ENCODE measurements at places on chromosomes 2 and 18. TPM values are rescaled to one million over a fixed set of nuclear protein-coding genes. Genes with fewer than 3 reads are reported as not detected.

The PROKR1 gene
- total RNA-seq, result not detected

The MEP1B gene
- total RNA-seq, result not detected

The NT5DC4 gene
- total RNA-seq, result not detected

DNA sequence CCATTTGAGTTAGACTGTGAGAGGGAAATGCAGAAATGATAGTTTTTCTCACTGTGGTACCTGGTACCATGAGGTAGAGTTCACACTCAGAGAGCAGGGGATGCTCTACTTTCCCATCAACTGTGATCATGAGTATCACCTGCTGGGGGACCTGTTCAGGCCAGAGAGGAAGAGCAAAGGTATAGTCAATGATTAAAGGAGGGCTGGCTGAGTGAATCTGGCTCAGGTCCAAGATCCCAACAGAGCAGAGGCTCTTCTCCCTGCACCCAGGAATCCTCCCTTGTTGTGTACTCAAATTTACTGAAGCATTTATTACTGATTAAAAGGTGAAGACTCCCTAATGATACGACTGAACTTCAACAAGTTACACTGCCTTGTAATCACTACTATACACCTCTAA lies 104.6 kb upstream of the CHRNA1 start:
- H3K4me1 ChIP-seq, result no peaks in the 10 kb centered on the region
- H3K27ac ChIP-seq, result no peak overlapping the region
- H3K4me3 ChIP-seq, result no peak overlapping the region
- H3K27me3 ChIP-seq, result no peaks in the 10 kb centered on the region
- H3K36me3 ChIP-seq, result peaks cover 2% of the 10 kb centered on the region

DNA sequence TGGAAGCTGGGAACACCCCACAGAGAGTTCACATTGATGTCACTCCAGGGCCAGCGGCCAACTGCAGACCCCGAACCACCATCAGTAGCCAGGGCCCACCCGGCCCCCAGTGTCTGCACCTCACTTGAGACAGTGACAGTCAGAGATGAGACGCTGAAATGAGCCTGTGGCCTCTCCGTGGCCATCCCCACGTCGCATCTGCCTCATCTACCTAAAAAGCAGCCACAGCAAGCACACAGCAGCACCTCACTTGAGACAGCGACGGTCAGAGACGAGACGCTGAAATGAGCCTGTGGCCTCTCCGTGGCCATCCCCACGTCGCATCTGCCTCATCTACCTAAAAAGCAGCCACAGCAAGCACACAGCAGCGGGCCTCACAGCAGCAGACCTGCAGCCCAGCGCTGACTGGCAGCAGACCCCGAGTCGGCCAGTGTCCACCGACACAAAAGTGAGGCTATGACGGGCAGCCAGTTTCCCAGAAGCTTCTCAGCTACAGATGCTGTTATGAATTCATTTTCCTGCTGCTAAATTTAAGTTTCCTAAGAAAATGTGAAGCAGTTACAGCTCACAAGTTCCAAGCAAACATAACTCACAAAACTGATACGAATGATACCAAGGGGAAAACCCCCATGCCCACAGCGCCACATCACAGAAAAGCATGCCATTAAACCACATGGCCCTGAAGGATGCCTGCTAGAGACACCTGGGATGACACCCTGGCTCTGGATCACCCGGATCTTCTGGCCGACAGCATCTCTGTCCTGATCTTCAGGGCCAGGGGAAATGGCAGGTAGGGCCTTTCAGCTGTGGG lies 27.7 kb downstream of the SNORC start:
- no peak overlapping the region for H3K4me3 ChIP-seq
- H3K27me3 ChIP-seq, result no peaks in the 10 kb centered on the region
- H3K36me3 ChIP-seq, result no peaks in the 10 kb centered on the region
- DNase-seq, result no peak
- H3K4me1 ChIP-seq, result peaks cover 15% of the 10 kb centered on the region

DNA sequence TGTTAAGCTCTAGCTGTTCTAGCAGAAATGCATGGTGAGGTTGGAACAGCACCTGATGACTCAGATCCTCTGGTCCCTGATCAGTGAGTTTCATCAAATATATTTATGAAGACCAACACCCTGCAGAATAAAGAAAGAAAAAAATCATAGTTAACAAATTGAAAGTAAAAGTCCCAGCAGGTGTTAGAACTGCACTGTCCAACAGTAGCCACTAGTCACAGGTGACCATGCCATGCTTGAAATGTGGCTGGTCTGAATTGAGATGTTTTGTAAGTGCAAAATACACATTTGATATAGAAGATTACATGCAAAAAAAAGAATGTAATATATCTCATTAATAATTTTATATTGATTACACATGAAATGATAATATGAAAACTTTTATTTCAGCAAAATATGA lies 1010.7 kb upstream of the ZEB2 start:
- no peaks in the 10 kb centered on the region for H3K27me3 ChIP-seq
- H3K36me3 ChIP-seq, result no peaks in the 10 kb centered on the region
- H3K4me1 ChIP-seq, result no peaks in the 10 kb centered on the region

DNA sequence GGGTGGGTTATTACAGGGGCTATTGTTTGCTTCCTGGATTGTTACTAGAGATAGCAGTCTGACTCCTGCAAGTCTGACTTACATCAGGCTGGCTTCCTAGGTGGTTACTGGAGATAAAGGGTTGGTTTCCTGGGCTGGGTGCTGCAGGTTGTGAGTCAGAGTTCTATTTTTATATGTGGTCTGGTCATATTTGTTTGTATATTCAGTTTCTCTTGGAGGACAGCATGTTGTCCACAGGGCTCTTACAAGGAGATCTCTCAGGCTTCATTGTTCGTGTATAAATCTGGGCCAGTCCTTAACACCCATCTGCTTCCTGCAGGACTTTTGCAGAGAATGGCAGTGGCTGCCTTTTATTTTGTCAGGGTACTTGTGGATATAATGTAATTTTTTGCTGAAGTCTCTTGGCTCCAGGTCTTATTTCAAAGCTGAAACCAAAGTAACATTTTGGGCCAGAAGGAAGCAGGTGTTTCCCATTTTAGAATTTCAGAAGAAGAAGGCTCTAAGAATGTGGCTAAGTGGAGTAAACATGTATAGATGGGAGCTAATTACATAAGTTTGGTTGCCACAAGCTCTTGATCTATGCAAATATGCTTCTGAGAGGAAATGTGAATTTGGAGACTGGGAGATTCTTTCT lies 65.9 kb upstream of the SLC16A14 start:
- H3K4me1 ChIP-seq, result peaks cover 13% of the 10 kb centered on the region
- no peak overlapping the region for H3K27ac ChIP-seq
- no peaks in the 10 kb centered on the region for H3K36me3 ChIP-seq
- no peaks in the 10 kb centered on the region for H3K27me3 ChIP-seq
- DNase-seq, result peak; percentile 71
- no peak overlapping the region for H3K4me3 ChIP-seq

GRCh38 chr18:76139844-76140243 lies 355.2 kb downstream of the ZNF516 start:
- no peaks in the 10 kb centered on the region for H3K4me1 ChIP-seq
- no peaks in the 10 kb centered on the region for H3K27me3 ChIP-seq
- no peak overlapping the region for H3K4me3 ChIP-seq
- no peak for DNase-seq
- H3K36me3 ChIP-seq, result no peaks in the 10 kb centered on the region

DNA sequence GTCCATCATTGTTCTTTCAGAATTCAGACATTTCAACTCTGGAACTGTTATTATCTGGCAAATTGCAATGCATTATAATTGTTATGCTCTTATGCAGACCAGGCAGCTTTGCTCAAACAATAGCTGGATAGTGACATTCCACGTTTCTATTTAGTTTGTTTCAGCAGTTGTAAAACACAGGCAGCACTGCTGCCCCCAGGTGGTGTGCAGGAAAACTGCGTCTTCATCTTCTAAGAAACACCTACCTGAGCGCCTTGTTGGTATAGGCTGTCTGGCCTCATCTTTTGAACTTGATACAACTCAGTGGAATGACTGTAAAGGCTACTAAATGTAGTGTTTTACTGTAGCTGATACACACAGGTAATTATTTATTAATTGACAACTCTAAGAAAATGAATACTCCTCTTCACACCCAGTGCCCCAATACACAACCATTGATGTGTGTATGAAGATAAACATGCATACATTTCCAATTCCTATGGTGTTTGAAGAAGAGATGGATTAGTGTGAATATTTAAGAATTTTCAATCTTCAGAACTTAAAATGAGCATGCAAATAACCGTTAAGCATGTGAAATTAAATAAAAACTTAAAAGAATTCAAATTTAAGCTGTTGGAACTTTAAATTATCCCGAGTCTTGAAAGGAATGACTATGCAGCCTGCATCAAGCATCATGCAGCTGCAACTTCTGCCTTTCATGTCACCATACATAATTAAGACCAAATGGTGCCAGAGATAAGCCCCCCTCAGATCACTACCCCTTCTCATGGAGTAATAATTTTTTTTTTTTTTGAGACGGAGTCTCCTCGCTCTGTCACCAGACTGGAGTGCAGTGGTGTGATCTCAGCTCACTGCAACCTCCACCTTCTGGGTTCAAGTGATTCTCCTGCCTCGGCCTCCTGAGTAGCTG lies 85.6 kb downstream of the CD8B2 start:
- no peaks in the 10 kb centered on the region for H3K4me1 ChIP-seq
- no peaks in the 10 kb centered on the region for H3K36me3 ChIP-seq
- H3K27me3 ChIP-seq, result no peaks in the 10 kb centered on the region
- no peak overlapping the region for H3K4me3 ChIP-seq

DNA sequence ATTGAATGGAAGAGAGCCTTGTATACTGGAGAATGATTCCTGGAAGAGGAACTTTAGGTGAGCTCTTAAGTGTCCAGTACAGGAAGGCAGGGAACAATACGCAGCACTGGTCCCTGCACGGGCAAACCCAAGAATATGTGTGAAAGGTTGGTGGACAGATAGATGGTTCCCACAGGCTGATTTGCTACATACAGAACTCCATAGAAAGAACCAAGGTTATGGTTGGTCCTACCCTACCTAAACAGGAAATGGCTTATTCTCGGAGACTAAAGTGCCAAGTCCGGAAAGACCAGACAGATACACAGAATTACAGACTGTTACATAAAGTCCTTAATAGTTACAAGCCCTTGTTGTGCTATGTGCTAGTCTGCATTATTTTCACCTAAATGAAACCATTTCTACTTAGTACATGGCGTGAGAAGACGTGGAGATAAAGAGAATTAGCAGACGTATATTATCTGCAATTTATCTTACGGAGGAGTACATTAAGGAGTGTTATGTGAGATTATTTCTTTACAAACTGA lies 1.2 kb downstream of the REV1 start:
- H3K4me1 ChIP-seq, result peaks cover 27% of the 10 kb centered on the region
- DNase-seq, result peak; percentile 61
- peak overlapping the region; percentile 94 for H3K27ac ChIP-seq
- H3K36me3 ChIP-seq, result no peaks in the 10 kb centered on the region
- peak overlapping the region; percentile 85 for H3K4me3 ChIP-seq

GRCh38 chr2:16546128-16546754 lies 119.4 kb downstream of the CYRIA start:
- no peak overlapping the region for H3K27ac ChIP-seq
- H3K4me3 ChIP-seq, result no peak overlapping the region
- H3K36me3 ChIP-seq, result no peaks in the 10 kb centered on the region
- peak; percentile 40 for DNase-seq
- no peaks in the 10 kb centered on the region for H3K27me3 ChIP-seq

DNA sequence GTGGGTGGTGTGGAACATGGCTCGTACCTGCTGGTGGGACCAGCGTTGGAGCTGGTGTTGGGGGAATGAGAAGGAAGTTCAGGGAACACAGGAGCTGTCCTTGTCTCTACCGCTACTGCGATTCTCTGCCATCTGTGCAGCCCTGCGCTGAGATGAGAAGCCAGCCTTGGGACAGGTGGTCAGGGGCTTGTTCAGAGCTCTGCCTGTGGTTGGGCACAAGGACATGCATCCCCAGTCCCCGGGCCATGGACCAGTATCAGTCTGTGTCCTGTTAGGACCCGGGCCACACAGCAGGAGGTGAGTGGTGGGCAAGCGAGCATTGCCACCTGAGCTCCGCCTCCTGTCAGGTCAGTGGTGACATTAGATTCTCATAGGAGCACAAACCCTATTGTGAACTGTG lies 164.4 kb downstream of the TSN start:
- no peak overlapping the region for H3K4me3 ChIP-seq
- DNase-seq, result no peak
- H3K27ac ChIP-seq, result no peak overlapping the region
- H3K36me3 ChIP-seq, result no peaks in the 10 kb centered on the region
- H3K4me1 ChIP-seq, result no peaks in the 10 kb centered on the region

GRCh38 chr18:63319383-63320122 lies at the start of gene BCL2:
Gene BCL2 (minus strand): TSS chr18:63319769.
- peaks cover 25% of the 10 kb centered on the region for H3K4me1 ChIP-seq
- H3K36me3 ChIP-seq, result no peaks in the 10 kb centered on the region
- H3K4me3 ChIP-seq, result peak within 1 kb of the TSS; percentile 54

DNA sequence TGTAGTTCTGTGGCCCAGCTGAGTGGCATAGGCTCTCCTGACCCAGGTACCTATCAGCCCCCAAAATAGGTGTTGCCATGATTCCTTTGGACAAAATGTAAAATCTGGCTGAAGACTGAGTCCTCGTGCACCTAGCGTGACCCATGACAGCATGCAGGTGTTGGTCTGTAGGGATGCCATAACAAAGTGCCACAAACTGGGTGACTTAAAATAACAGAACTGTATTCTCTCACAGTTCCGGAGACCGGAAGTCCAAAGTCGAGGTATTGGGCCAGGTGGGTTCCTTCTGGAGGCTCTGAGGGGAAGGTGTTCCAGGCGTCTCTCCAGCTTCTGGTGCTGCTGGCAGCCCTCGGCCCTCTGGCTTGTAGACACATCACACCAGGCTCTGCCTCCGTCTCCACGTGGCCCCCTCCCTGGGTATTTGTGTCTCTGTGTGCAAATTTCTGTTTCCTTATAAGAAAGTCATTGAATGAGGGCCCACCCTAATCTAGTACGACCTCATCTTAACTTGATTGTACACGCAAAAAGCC lies 34.5 kb downstream of the LRRFIP1 start:
- H3K4me3 ChIP-seq, result no peak overlapping the region
- no peak for DNase-seq
- no peaks in the 10 kb centered on the region for H3K4me1 ChIP-seq
- no peaks in the 10 kb centered on the region for H3K27me3 ChIP-seq
- no peak overlapping the region for H3K27ac ChIP-seq
- H3K36me3 ChIP-seq, result no peaks in the 10 kb centered on the region

- H3K4me1 ChIP-seq, result no peaks in the 10 kb centered on the region
- H3K36me3 ChIP-seq, result no peaks in the 10 kb centered on the region
- no peak overlapping the region for H3K27ac ChIP-seq
- DNase-seq, result no peak
- no peak overlapping the region for H3K4me3 ChIP-seq
Observed at GRCh38 chr2:25085761-25086560, 44.1 kb downstream of the EFR3B start.

DNA sequence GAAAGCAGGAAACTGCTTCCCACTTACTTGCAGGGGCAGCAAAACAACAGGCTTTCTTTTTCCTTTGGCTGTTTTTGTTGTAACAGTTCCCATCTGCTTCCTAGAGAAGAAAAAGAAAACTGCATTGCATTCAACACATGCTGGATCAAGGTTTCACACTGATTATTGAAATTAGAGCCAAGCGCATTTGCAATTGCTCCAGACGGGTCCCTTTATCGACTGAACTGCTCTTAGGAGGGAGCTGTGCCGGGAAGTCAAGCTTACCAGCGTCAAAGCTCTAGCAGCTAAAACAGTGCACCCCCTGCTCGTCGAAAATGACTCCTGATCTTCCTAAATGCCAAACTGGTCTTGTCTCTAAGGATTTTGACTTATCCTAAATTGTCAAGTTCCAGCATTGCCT lies 164.0 kb upstream of the SESTD1 start:
- peak; percentile 61 for DNase-seq
- peaks cover 7% of the 10 kb centered on the region for H3K27me3 ChIP-seq
- H3K4me3 ChIP-seq, result no peak overlapping the region
- H3K4me1 ChIP-seq, result no peaks in the 10 kb centered on the region

All from endothelial cell of umbilical vein (primary cell).